ENCODE measurements at places on chromosomes 3 and 15. TPM values are rescaled to one million over a fixed set of nuclear protein-coding genes. Genes with fewer than 3 reads are reported as not detected.

DPPA4 gene
- total RNA-seq, result not detected

TUSC7 gene
- not detected for total RNA-seq

KIF15 gene
- total RNA-seq, result 45.9 TPM

CCDC33 gene
- total RNA-seq, result not detected

CADPS gene
- not detected for total RNA-seq

MYL3 gene
- not detected for total RNA-seq

ROBO2 gene
- not detected for total RNA-seq

NR2F2 gene
- not detected for total RNA-seq

PDZRN3 gene
- total RNA-seq, result not detected

CHP1 gene
- total RNA-seq, result 65.9 TPM
